Fibroblast of skin of scalp (primary cell): ENCODE measurements at places on chromosomes 6 and 20.
A peak's percentile ranks its signal among the peaks of the same experiment; 100 is the strongest.

DNA sequence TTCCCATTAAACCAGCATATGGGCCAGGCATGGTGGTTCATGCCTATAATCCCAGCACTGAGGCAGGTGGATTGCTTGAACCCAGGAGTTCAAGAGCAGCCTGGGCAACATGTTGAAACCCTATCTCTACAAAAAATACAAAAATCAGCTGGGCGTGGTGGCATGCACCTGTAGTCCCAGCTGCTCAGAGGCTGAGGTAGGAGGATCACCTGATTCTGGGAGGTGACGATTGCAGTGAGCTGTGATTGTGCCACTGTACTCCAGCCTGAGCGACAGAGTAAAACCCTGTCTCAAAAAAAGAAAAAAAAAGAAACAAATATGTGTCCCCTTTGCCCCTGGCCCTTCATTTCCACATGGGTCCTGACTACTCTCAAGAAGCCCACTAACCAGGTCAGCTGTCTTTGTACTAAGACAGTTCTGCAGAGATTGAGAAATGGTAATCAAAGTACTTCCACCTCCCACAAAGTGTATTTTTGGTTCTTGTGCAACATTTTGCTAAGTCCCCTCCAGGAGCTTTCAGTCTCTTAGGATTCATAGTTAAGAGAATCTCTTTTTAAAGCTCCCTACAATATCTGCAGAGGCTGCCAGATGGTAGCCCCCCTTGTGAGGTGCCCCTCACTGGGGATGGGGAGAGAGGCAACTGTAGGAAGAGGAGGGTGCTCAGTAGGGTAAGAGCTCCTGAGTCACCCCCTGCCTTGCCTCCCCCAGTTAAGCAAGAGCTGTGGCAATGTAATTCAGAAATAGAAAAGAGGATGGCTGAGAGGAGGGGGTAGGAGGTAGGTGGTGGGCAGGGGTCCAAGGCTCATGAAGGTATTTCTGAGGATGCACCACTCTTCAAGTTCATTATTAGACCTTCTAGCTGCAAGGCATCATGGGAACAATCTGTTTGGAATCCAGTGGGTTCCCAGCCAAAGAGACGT, 16.5 kb upstream of the WFDC2 start:
- no peak for DNase-seq

DNA sequence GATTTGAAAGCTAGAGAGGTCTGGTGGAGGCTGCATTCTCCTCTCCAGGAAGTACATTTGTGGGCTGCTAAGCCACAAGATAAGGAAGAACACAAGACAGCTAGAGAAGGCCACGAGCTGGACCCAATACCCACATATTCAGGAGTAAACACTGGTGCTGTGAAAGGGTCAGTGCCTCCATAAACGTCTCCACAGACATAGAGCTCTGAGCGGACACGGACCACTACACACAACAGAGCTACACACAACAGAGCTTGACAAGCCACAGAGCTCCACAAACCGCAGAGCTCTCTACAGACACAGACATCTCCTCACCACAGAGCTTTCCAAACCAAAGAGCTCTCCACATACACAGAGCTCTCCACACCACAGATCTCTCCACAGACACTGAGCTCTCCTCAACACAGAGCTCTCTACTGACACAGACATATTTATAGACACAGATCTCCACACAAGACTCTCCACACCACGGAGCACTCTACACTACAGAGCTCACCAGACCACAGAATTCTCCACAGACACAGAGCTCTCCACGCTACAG, 51.9 kb downstream of the ERMARD start:
- DNase-seq: no peak

- no peak for DNase-seq
Observed at GRCh38 chr6:41002168-41002567, 36.9 kb downstream of the UNC5CL start.

- DNase-seq: no peak
Observed at GRCh38 chr6:16712255-16712930, 48.9 kb downstream of the ATXN1 start.

DNA sequence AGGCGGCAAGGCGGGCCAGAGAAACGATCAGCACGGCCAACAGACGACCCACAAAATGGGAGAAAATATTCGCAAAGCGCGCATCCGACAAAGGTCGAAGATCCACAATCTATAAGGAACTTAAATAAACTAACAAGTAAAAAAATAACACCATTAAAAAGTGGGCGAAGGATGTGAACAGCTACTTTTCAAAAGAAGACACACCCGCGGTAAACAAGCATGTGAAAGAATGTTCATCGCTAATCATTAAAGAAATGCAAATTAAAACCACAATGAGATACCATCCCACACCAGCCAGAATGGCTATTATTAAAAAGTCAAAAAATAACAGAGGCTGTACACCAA, 117.8 kb upstream of the SIRPA start:
- DNase-seq: no peak

DNA sequence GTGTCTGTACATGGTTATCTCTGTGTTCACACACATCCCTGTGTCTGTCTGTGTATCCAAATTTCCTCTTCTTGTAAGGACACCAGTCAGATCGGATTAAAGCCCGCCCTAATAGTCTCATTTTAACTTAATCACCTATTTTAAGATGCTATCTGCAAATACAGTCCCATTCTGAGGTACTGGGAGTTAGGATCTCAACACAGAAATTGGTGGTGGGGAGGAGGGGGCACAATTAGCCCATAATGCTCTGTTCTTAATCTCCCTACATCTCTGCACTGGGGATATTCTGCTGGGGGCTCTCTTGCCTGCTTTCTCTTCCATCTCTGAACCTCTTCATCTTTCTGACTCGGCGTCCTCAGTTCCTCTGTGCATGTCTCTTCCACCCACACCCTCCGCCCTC, 320.7 kb downstream of the CDC5L start:
- no peak for DNase-seq

DNA sequence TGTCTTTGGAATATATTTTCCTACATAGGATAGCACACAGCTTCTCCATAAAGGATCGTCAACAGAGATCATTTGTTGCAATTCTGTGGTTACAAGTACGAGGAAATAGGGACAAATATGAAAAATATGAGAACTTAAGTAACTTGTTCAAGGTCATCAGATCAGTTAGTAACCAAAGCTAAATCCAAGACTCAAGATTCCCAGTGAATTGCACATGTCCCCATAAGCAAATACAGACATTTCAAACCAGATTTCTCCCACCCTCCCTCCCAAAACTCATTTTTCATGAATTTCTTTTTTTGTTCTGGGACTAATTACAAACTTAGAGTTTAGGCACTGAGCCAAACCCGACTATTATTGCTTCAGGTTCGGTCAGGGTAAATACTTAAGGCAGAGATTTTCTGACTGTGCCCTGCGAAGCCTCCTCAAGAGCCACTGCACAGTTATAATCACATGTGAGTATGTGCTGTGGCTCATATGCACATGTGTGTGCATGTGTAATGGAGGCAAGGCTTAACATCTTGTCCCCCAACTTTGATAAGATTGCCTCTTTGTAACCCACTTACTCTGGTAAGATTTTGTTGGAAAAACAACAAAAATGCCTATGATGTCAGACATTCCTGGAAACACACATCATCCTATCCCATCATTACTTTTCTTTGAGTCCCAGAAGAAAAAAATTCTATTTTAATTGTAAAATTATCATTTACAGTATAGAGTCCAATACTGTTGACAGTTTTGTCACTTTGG, 216.2 kb downstream of the CD83 start:
- peak; percentile 76 for DNase-seq

DNA sequence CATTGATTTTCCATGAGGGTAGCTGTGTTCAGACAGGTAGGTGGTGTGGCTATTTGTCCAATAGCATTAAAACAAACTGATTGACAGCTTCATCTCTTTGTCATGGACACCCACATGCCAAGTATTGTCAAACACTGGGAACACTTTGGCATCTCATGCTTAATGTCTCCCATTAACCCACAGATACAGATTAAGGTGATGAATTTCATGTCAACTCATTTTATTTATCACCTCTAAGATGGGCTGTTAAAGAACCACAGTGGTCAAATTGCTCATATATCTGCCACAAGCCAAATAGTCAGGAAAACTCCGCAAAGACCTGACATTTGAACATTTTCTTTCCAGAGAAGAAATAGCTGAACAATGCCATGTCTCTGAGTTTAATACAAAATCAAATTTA, 139.1 kb upstream of the SPTLC3 start:
- DNase-seq: no peak

DNA sequence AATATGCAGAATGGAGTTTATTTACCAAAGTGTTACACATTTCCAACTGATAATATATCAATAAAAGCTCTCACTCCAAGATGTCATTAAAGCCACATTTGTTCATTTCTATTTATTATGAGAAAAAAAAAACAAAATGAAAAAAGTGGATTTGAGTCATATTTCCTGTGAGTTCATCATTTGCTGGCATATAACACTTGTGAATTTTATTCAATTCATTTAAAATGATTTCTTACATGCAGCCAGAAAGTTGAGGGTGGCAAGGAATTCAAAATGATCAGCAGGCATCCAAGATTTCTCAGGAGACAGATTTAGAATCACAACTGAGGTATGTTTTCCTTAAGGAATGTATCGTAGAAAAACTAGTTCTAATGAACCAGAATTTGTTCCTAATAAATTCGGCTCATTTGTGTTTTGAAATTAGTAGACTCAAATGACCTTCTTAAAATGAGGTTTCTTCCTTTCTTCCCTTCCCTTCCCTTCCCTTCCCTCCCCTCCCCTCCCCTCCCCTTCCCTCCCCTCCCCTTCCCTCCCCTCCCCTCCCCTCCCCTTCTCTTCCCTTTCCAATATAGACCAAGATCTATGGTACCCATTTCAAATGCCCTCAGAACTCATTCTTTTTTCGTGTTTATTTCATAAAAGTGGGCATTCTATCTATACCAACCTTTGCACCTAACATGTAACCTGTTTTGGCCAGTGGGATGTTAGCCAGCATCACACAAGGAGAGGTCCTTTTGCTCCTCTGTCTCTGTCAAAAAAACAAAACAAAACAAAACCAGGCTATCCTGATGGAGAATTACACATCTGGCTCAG, 357.9 kb upstream of the TSHZ2 start:
- peak; percentile 48 for DNase-seq

DNA sequence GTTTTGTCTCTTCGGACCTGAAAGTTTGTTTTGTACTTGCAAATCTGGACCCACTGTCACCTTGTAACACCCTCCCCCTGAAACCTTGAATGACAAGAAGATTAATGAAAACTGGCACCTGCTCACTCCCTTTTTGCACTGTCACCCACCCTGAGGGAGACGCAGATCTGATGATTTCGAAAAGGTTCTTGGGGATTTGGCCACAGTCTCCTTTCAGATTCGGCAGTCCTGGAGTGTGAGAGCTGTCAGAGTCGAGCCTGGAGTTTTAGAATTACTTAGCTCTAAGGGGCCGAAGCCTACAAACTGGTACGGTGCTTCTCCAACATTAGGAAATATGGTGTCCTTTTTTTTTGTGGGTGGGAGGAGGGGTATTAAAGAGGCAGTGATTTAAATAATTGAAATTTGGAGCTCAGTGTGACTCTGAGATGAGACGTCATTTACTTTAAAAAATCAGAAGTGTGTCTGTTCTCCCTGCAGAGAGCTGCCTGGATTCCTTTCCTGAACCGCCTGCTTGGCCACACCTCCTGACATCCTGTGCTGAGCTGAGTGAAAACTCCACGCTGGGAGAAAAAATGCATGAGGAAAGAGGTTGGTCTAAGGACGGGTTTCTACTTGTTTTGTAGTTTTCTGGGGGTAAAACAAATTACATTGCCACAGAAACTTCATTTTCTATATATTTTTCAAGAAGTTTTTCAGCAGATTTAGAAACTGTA, 447.0 kb upstream of the CDH4 start:
- DNase-seq: peak; percentile 6

DNA sequence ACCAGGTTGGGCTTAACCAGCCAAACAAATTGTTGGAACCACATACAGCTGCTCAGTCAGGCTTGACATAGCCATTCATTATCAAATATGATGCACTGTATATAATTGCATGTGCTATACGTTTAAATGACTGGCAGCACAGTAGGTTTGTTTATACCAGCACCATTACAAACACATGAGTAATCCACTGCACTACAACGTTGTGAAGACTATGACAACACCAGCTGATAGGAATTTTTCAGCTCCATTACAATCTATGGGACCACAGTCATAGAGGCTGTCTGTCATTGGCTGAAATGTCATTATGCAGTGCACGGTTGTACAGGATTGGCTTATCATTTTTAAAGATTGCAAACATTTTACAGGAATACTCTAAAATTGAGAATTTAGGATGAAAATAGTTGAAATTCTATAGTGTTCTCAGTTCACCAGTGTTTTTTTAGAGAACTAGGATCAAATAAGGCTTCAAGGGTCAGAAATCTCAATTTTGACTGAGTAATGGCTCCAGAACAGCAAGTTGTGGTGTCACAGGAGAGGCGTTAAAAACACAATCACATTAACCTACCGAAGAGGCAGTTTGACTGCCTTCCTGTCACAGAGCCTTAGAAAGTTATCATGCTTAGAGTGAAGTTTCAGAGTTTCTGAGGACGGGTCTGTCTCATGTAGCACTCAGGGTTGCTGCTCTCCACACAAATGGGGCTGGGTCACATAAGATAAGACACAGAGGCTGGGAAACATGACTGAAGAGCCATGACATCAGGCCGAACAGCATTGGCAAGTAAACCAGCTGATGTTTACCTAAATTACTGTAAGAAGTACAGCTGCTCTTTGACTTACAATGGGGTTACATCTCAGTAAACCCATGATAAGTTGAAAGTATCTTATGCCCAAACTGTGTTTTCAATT, 60.7 kb upstream of the SMLR1 start:
- DNase-seq: no peak

DNA sequence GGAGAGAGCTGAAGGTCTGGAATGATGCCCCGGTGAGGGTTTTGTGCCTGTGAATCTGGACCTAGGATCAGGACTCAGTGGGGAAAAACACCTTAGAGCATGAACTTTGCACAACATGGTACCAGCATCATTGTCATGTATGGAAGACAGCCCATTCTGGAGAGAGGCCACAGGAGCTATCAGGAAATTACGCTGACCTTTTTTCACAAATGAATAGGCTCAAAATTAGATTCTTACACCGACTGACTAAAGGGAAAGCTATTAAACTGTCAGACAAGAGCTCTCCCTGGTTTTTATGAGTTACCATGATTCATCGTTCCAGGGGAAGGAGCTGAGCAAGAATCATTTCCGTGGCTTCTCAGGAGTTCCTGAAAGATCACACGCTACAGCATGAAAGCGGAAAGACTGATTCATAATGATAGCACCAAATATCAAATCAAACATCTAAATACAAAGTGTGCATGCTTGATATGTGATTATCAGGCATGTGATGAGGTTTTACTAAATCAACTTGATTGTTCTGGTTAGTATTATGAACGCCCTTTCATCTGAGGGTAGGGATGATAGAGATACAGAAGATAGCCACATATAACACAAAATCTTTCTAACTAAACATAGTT, 224.9 kb upstream of the SMLR1 start:
- peak; percentile 94 for DNase-seq
